Activated naive CD4-positive, alpha-beta T cell treated with anti-CD3 and anti-CD28 coated beads for 36 hours (primary cell): ENCODE measurements at places on chromosomes 11 and 22. TPM values are rescaled to one million over a fixed set of nuclear protein-coding genes. Genes with fewer than 3 reads are reported as not detected.

DNA sequence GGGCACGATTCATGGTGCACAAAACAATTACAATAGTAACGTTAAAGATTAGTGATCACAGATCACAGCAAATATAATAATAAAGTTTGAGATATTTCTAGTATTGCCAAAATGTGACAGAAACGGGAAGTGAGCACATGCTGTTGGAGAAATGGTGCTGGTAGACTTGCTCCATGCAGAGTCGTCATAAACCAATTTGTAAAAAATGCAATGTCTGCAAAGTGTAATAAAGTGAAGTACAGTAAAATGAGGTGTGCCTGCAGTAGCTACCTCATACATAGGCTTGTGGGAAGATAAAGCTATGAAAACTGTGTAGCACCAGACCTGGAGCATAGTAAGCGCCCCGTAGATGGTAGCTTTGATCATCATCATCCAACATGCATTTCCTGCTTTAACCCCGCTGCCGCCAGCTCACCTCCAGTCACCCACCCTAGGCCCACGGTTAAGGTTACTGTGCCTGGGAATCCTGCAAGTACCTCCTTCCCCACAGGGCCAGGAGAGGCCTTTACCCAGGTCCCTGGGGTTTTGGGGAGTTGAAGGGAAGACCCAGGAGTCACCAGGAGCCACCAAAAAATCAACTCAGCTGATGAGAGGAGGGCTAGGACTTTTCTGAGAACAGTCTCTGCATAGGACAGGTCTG, 59.2 kb downstream of the MYO7A start:
- DNase-seq = no peak

- DNase-seq = peak; percentile 55
Observed at GRCh38 chr11:116930177-116930576, 92.8 kb upstream of the APOA1 start.

GRCh38 chr11:86160541-86161149, 83.9 kb upstream of the EED start:
- DNase-seq = no peak

- no peak for DNase-seq
Observed at GRCh38 chr11:80873310-80873999, 1432.6 kb upstream of the TENM4 start.

Gene OR5AL1
- not detected for total RNA-seq

DNA sequence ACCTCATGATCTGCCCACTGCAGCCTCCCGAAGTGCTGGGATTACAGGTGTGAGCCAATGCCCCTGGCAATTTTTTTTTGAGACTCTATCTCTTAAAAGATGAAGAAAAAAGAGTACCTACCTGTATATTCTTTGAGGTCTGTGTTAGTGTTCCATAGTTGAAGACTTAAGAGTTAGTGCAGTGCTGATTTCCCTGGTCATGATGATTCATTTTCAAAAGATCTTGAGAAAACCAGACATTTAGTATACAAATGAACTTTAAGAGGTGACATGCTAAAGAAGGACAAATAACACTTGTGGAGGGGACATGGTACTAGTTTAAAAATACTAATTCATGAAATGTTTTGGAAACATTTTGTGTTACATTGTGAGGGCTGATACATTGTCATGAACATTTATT, 17.7 kb downstream of the CBL start:
- DNase-seq = no peak

Gene DERL3
- total RNA-seq = 7.3 TPM

Gene RRM1
- 311 TPM for total RNA-seq

Gene LINC01488
- total RNA-seq = not detected

- DNase-seq = no peak
Observed at GRCh38 chr11:92752122-92752521, 217.3 kb upstream of the MTNR1B start.

- DNase-seq = no peak
Observed at GRCh38 chr22:39674536-39674935, 104.0 kb downstream of the CACNA1I start.

GRCh38 chr11:112784323-112785073, 176.7 kb upstream of the NCAM1 start:
- DNase-seq = no peak

Gene DCUN1D5
- 52.6 TPM for total RNA-seq

GRCh38 chr11:5807580-5807979, 1.1 kb upstream of the OR52N2 start:
- DNase-seq = peak; percentile 8

DNA sequence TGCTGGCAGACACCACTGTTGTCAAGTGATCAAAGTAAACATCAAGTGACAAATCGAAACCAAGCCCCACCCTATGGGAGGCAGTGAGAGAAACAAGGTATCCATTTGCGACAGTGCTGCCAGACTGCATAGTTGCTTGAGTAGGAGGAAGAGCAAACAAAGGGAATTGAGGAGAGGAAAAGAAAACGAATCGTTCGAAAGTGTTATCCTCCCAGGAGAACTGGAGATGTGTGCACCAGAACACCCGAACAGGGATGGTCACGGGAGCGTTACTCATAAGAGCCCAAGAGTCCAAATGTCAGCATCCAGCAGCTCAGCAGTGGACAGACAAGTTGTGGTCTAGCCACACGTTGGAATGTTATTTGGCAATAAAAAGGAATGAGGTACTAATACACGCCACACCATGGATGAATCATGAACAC, 58.4 kb upstream of the NUP50 start:
- no peak for DNase-seq

DNA sequence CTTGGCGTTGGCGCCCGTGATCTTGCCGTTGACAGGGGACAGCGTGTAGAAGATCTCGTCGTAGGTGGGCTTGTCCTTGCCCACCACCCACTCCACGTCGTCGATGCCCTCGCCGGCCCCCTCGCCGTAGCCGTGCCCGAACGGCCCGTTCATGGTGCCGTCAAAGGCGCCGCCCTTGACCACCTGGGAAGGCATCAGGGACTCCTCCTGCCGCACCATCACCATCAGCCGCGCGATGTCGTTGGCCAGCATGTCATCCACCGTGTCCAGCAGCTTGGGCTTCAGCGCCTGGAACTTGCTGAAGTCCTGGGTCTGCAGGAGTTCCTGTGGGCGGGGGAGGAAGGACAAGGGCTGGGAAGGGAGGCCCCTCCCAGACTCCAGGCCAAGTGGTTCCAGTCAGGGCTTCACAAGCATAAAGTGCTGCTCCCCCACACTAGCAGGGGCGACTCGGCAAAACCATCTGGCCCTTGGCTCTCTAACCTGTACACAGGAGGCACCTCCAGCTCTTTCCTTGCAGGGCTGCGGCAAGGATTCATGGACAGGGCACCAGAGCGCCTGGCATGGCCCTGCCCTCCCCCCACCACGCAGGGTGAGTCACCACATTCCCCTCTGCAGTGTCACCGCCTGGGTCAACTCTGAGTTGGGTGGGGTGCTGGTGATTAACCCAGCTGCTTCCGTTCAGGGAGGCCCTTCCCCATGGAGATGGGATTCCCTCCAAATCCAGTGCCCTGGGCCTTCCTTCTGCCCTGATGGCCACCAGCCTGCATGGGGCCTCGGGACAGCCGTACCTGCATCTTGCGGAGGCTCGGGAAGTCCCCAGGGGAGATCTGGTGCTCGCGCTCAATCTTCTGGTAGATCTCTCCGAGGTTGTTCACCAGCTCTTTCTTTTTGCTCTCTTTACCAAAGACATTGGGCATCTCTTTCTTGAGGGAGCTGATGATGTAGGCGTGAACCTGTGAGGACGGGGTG, 10.4 kb upstream of the CDC42BPG start:
- peak; percentile 67 for DNase-seq

- DNase-seq = no peak
Observed at GRCh38 chr22:28252539-28252938, 333.5 kb upstream of the PITPNB start.
